Substantia nigra (tissue), 51 donors: ENCODE measurements at places on chromosomes 2 and 18.

DNA sequence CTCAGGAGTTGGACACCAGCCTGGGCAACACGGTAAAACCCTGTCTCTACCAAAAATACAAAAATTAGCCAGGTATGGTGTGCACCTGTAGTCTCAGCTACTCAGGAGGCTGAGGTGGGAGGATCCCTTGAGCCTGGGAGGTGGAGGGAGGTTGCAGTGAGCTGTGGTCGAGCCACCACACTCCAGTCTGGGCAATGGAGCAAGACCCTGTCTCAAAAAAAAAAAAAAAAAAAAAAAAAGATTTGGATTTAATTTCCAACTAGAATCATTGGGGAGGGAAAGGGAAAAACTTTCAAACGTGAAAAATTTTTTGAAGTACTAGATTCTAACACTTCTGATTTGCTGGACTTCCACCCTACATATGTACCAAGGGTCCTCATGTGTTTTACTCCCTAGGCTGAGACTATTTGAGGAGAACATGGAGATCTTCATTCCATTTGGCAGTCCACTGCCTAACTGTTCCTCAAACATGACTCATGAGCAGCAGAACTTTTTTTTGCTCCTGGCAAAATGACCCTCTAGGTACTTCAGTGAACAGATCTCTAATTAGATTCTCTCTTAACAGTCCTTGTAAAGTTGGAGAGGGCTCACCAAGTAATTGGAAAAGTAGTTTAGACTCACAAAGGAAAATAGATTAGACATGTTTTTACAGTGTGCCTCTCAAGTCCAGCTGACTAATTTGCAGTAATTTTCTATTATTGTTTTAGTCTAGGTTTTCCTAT lies 267.6 kb downstream of the METTL4 start:
- no peak for DNase-seq

- DNase-seq, result no peak
These were observed 30.6 kb downstream of the RTN4 start for GRCh38 chr2:55019526-55020258.

- no peak for DNase-seq
These were observed 23.5 kb upstream of the POLR1B start for GRCh38 chr2:112518807-112519206.

DNA sequence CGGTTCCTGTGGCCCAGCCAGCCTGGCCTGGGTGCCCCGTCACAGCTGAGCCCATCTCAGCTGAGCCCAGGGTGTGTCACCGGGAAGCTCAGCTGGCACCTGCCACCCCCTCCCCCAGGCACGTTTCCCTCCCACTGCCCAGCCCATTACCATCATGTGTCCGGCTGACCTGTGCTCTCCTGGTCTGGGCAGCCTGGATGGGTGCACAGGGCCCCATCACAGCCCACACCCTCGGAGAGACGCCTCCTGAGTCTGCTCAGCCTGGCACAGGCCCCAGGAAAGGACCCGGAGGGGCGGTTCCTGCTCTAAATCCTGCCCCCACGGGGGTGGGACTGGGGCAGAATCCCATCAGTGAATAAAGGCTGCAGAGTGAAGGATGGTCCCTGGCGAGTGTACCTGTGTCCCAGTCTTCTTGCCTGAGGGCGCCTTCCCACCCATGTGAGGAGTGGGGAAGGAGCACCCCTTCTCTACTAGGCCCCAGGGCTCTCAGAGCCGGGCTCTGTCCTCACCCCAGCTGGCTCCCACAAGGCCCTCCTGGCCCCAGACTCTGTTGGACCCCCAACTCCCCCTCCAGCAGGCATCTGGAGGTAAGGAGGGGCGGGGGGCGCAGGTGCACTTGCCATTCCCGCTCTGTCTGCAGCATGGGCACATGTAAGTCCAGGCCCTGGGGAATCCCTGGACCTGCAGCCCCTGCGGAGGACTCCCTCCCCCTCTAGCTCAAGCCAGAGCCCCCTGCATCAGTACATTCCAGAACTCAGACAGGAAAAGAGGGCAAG lies 21.2 kb downstream of the GPC1 start:
- DNase-seq, result no peak

DNA sequence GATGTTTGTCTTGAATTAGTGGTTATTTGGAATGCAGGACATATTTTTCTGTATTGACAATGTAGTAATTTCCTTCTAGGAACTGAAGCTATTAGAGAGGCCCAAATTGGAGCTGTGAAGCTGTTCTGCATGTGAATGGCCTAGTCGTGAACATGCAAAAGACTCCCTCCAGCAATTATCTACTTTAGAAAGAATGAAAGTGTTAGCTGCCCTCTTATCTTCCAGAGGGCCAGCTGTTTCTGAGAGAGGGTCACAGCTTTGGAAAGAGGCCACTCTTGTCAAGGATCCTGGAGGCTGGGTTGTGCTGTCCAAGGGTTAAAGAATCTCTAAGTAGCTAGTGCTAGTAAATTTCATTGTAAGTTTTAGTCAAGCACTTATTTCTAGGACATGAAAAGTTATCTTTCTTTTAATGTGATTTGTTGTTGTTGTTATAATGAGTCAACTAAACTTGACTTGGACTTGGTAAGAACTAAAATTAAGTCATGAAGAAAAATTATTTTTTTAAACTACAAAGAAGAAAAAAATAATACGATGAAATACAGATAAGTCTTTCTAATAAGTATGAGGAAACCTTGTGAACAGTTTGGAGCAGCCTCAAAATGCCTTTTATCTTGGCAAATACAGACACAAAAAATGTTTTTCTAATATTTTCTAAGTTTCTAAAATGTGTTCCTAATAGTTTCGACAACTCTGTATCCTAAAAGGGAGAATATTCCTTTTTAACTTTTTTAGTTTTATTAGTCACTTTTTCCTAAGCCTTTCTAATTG lies 36.8 kb downstream of the DPP4 start:
- DNase-seq, result no peak

GRCh38 chr2:19878268-19879046 lies 23.3 kb downstream of the TTC32 start:
- no peak for DNase-seq

DNA sequence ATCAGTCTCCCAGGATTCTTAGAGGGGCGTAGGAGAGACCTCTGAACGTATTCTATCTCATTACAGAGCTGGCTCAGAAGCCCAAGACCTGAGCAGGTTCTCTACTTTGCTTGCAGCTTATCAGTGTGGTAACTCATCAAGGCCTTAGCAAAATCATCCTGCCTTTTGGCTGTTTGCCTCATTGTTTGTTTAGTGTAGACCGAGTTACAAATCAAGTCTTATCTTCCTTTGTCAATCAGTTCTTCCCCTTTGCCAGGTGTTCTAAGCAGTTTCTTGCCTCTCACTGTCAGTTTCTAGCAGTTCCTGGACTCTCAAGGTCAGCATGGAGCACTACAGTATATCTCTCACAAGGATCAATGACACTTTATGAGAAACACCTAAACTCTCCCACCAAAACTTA lies 30.9 kb upstream of the NAB1 start:
- no peak for DNase-seq

DNA sequence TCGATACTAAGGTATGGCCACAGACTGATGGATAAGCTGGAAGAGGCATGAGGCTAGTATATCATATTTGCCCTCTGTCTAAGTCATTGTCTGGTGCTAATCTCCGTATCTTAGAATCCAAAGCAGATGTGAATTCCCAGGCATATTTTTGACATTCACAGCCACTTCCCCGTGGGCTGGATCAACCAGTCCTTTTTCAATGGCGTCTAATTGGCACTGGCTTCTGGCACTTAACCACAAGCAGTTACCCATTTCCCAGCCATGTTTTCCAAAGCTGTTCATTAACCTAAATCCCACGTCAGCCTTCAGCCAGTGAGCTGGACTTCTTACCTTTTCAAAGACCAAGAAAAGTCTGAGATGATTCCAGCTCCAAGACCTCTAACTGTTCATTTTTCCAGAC lies 20.7 kb upstream of the ZNF407 start:
- no peak for DNase-seq

DNA sequence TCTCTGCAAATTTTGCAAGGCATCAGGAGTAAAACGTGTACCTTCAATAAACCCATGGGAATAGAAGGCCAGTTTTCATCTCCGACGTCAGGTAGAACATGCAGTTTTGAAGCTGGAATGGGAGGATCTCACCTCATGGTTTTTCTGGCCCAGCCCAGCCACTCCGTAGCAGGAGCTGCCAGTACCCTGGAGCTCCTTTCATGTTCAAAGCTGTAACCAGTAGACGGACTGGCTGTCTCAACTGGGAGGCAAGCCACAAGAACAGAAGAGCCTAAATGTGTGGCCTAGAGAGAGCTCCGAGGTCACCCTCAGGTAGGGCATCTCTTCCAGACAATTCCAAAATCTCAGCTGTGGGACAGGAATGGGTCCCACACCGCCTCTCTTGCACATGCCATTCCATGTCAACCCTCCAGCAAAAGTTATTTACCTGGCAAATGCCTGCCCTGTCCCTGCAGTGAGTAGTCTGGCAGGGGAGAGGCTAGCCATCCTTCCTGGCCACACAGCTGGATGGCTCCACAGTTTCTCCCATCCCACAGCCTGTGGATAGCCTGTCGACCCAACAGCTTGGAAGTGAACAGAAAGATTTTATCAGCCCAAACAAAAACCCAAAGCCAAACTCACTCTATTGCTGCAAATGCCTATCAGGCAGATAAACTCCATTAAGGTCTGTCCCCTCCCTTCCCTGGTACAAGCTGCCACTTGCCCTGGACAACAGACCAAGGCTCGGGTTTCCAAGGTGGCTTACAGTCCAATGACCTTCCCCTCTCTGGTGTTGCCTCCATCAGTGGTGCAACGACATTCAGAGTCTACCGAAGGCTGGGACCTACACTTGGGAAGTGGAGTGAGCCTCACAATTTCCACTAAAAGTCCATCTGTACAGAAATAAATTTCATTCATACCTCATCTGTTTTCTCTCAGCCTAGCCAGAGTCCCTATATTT lies 27.8 kb downstream of the CRACDL start:
- no peak for DNase-seq

GRCh38 chr2:34656632-34657031 lies 1057.5 kb upstream of the FAM98A start:
- no peak for DNase-seq

GRCh38 chr2:9844576-9844975 lies 1.3 kb downstream of the TAF1B start:
- DNase-seq, result no peak

DNA sequence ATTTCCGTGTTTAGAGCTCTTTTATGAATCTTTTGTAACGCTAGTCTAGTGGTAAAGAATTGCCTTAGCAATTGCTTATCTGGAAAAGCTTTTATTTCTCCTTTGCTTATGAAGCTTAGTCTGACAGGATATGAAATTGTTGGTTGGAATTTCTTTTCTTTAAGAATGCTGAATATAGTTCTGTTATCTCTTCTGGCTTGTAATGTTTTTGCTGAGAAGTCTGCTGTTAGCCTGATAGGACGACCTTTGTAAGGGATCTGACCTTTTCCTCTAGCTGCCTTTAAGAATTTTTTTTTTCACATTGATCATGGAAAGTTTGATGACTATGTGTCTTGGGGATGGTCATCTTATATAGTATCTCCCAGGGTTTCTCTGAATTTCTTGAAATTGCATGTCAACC lies 101.1 kb downstream of the TRABD2A start:
- DNase-seq, result no peak

DNA sequence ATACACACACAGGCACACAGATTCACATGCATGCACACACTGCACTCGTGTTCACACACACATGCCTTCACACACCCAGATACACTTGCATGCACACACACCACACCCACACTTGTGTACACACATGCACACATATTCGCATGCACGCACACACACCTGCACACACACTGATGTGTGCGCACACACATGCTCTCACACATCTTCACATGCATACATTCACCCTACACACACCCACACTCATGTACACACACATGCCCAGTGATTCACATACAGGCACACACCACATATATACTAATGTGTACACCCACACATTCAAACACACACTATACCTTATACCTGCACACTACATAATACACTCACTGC lies 181.6 kb downstream of the LOXHD1 start:
- no peak for DNase-seq

DNA sequence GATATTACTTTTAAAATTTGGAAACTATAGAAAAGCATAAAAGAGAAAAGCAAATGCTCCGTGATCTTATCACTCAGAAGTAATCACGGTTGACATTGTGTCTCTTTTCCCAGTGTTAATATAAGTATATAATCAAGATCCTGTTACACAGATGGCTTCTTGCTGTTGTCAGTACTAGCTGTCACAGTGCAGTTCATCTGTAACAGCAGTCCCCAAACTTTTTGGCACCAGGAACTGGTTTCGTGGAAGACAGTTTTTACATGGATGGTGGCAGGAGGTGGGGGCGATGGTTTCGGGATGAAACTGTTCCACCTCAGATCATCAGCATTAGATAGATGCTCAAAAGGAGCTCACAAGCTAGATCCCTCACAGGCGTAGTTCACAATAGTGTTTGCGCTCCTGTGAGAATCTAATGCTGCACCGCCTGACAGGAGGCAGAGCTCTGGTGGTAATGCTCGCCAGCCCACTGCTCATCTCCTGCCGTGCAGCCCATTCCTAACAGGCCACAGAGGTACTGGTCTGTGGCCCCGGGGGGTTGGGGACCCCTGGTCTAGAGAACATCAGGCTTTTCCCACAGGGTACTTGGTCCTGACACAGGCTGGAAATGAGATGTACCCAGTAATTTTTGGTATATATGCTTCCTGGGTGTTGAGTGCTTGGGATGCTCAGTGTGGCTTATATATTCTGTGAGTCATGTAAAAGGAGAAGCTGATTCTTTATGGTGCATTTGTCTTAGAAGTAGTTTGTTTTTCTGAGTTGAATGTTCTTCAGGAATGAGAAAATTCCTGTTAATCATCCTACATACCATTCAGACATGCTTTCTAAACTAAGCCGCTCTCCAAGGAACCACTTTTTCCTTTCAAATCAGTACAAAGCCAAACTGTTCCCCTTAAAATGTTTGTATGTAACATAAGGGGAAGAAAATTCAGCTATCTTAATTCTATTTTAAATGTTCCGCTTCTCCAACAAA lies 121.8 kb downstream of the NCK2 start:
- no peak for DNase-seq

GRCh38 chr2:66460031-66460430 lies 25.1 kb downstream of the MEIS1 start:
- DNase-seq, result no peak

DNA sequence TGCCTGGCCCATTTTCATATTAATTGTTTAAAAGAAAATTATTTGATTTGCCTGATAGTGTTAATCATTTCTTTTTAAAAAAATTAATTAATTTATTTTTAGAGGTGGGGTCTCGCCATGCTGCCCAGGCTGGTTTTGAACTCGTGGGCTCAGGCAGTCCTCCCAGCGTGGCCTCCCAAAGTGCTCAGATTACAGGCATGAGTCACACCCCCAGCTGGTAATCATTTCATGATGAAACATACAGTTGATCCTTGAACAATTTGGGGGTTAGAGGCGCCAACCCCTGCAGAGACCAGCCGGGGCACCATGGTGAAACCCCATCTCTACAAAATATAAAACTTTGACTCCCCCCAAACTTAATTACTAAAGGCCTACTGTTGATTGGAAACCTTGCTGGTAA lies 7.9 kb downstream of the GPN1 start:
- DNase-seq, result no peak

DNA sequence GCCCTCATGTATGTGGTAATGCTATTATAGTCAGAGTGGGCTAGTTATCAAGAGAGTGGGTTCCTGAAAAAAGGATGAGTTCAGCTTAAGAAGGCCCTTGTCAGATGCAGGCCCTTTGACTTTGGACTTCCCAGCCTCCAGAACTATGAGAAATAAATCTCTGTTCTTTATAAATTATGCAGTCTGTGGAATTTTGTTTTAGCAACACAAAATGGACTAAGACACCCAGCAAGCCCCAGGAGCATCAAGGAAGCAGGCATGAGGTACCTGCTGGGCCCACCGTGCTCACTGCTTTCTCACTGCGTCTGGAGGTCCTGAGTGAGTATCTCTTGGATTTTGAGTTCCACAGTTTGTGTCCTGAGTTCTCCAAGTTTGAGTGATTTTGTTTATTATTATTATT lies 35.9 kb upstream of the LIPG start:
- no peak for DNase-seq

- DNase-seq, result no peak
These were observed 83.2 kb upstream of the OTOS start for GRCh38 chr2:240223631-240224030.
